T-helper 2 cell treated with Interferon-gamma antibody and Interleukin-4, amounts not matched to agents 5 μg/mL and 100 μg/mL, for 36 hours (primary cell): ENCODE measurements at places on chromosomes 3 and 15.

GRCh38 chr3:143928541-143929255 lies 42.9 kb upstream of the DIPK2A start:
- no peak overlapping the region for H3K4me3 ChIP-seq
- H3K36me3 ChIP-seq = no peaks in the 10 kb centered on the region
- H3K27ac ChIP-seq = no peak overlapping the region
- H3K27me3 ChIP-seq = peaks cover 15% of the 10 kb centered on the region
- DNase-seq = no peak

GRCh38 chr15:52326756-52327155 lies 31.2 kb upstream of the MYO5C start:
- H3K36me3 ChIP-seq = peaks cover 37% of the 10 kb centered on the region
- H3K4me1 ChIP-seq = peaks cover 18% of the 10 kb centered on the region
- no peak for DNase-seq
- no peak overlapping the region for H3K4me3 ChIP-seq

GRCh38 chr15:42832576-42832975 lies 88.0 kb downstream of the TTBK2 start:
- H3K4me3 ChIP-seq = no peak overlapping the region
- no peaks in the 10 kb centered on the region for H3K36me3 ChIP-seq
- H3K27me3 ChIP-seq = no peaks in the 10 kb centered on the region
- no peak overlapping the region for H3K27ac ChIP-seq

DNA sequence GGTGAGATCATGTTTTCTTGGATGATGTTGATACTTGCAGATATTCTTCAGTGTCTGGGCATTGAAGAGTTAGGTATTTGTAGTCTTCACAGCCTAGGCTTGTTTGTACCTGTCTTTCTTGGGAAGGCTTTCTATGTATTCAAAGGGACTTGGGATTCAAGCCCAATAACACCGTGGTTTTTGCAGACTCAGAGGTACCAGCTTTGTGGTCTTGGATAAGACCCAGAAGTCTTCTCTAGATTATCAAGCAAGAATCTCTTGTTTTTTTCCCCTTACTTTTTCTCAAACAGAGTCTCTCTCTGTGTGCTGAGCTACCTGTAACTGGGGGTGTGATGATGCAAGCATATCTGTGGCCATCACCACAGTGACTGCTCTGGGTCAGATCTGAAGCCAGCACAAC lies 42.7 kb upstream of the CCK start:
- no peak overlapping the region for H3K4me3 ChIP-seq
- no peaks in the 10 kb centered on the region for H3K4me1 ChIP-seq
- no peak overlapping the region for H3K27ac ChIP-seq
- no peaks in the 10 kb centered on the region for H3K36me3 ChIP-seq
- H3K27me3 ChIP-seq = peaks cover 6% of the 10 kb centered on the region

DNA sequence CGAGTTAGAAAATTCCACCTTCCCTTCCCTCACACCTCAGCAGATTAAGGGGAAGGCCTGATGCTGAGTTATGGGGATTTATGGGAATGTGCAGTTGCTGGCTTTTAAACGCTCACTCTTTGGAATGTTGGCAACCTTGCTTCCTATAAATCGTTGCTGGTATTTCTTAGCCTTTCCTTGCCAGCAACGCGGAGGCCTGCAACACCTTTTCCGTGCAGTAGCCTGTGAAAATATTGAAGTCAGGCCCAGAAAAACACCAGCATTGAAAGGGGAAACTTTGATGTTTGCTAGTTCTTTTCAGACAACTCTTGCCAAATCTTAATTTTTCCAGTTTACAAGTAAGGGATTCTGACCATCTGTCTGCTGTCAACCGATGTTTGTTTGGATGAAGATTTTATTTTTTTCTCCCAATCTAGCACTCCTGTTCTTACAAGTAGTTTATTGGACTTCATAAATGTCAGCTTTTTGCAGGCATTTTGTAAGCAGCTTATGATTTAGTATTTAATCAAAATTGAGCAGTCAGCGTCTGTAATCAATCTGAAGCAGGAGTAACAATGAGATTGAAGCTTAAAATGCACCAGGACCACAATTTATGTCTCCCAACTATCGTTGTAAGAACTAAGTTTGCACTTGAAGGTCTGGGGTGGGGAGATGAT lies 251.0 kb downstream of the RPLP1 start:
- DNase-seq = no peak
- no peaks in the 10 kb centered on the region for H3K4me1 ChIP-seq
- peaks cover 1% of the 10 kb centered on the region for H3K27me3 ChIP-seq
- no peak overlapping the region for H3K4me3 ChIP-seq
- peaks cover 14% of the 10 kb centered on the region for H3K36me3 ChIP-seq

DNA sequence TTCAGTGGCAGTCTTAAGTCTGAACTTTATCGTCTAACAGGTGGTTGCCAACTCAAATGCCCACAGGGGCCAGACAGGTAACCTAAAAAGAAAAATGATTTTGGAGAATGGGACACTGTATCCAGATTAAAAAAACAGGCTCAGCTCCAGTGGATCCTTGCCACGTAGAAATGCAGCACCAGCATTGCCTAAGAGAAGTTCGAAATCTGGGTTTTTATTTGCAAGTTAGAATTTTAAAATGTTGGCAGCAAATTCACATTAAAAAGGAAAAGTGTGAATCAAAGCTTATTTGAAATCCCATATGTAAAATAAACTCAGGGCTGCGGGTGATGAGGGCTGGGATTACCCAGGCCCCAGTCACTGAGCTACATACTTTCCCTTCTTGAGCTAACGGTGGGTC lies 408.5 kb upstream of the SUCLG2 start:
- H3K27ac ChIP-seq = no peak overlapping the region
- H3K36me3 ChIP-seq = no peaks in the 10 kb centered on the region
- no peaks in the 10 kb centered on the region for H3K27me3 ChIP-seq
- no peak for DNase-seq
- H3K4me3 ChIP-seq = no peak overlapping the region
- peaks cover 4% of the 10 kb centered on the region for H3K4me1 ChIP-seq

- no peaks in the 10 kb centered on the region for H3K27me3 ChIP-seq
- H3K4me3 ChIP-seq = no peak overlapping the region
- no peaks in the 10 kb centered on the region for H3K36me3 ChIP-seq
- no peak for DNase-seq
Observed at GRCh38 chr3:124117486-124117885, 125.6 kb upstream of the ROPN1 start.

- no peak within 1 kb of the TSS for H3K27ac ChIP-seq
- peaks cover 19% of the 10 kb centered on the region for H3K4me1 ChIP-seq
- H3K36me3 ChIP-seq = no peaks in the 10 kb centered on the region
- no peak for DNase-seq
Observed at GRCh38 chr3:58210761-58211460, at the start of gene DNASE1L3. Gene DNASE1L3, minus strand, starts transcription at chr3:58210972. Its CDS starts 66 bp downstream, at chr3:58210906.

DNA sequence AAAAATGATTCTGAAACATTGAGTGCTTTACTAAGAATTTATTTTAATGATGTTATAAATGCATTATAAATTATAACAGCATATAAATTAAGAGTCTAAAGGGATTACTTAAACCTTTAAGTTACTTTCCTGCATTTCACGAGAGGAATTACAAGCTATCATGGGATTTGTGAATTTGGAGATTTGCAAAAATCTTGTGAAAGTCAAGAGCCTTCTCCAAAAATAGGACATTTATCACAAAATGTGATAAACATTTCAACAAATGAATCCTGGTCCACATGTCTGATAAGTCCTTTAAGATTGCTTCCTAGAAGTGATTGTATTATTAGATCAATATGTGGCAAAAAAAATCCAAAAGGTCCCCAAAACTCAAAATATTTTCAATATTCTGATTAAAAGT lies 154.5 kb downstream of the ATP8B4 start:
- no peak overlapping the region for H3K27ac ChIP-seq
- H3K27me3 ChIP-seq = no peaks in the 10 kb centered on the region
- peaks cover 47% of the 10 kb centered on the region for H3K36me3 ChIP-seq
- no peaks in the 10 kb centered on the region for H3K4me1 ChIP-seq
- no peak for DNase-seq
- no peak overlapping the region for H3K4me3 ChIP-seq

- H3K36me3 ChIP-seq = no peaks in the 10 kb centered on the region
- peaks cover 48% of the 10 kb centered on the region for H3K27me3 ChIP-seq
- DNase-seq = no peak
- no peak overlapping the region for H3K27ac ChIP-seq
Observed at GRCh38 chr15:65416845-65417416, 5.8 kb downstream of the IGDCC4 start.

- no peaks in the 10 kb centered on the region for H3K36me3 ChIP-seq
- no peak for DNase-seq
- peaks cover 13% of the 10 kb centered on the region for H3K27me3 ChIP-seq
- peaks cover 3% of the 10 kb centered on the region for H3K4me1 ChIP-seq
- H3K4me3 ChIP-seq = no peak overlapping the region
Observed at GRCh38 chr3:27653803-27654558, 68.1 kb downstream of the EOMES start.

GRCh38 chr3:133025546-133025945 lies 12.6 kb upstream of the TMEM108 start:
- DNase-seq = no peak
- H3K27ac ChIP-seq = no peak overlapping the region
- H3K36me3 ChIP-seq = no peaks in the 10 kb centered on the region
- H3K27me3 ChIP-seq = peaks cover 2% of the 10 kb centered on the region

- no peaks in the 10 kb centered on the region for H3K36me3 ChIP-seq
- peak; percentile 58 for DNase-seq
- H3K27ac ChIP-seq = peak overlapping the region; percentile 84
- H3K27me3 ChIP-seq = no peaks in the 10 kb centered on the region
- H3K4me3 ChIP-seq = peak overlapping the region; percentile 70
Observed at GRCh38 chr3:139302084-139302800, 41.6 kb upstream of the MRPS22 start.

- H3K27ac ChIP-seq = no peak overlapping the region
- H3K4me3 ChIP-seq = no peak overlapping the region
- no peaks in the 10 kb centered on the region for H3K36me3 ChIP-seq
- no peak for DNase-seq
- peaks cover 2% of the 10 kb centered on the region for H3K4me1 ChIP-seq
- H3K27me3 ChIP-seq = no peaks in the 10 kb centered on the region
Observed at GRCh38 chr3:107662124-107662507, 139.4 kb downstream of the BBX start.

GRCh38 chr3:184688251-184688881 lies 23.5 kb downstream of the MAGEF1 start:
- H3K27ac ChIP-seq = no peak overlapping the region
- no peak for DNase-seq
- peaks cover 4% of the 10 kb centered on the region for H3K27me3 ChIP-seq
- no peaks in the 10 kb centered on the region for H3K36me3 ChIP-seq

DNA sequence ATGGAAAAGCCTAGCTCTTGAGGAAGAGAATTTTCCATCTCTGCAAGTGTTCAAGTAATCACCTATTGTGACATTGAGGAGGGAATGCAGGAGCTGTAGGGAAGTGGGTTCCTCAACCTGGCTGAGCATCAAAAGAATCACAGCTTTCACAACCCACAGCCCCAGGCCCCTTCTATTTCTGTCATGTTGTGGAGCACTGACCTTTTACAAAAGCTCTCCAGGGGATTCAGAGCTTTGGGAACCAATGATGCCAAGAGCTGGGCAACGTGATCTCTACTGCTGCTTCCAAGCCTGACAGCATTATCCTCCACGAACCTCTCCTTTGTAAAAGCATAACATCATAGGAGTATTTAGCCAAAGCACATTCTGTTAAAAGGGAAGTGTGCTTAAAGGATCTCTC lies 231.1 kb downstream of the ADAMTS9 start:
- no peak overlapping the region for H3K27ac ChIP-seq
- no peaks in the 10 kb centered on the region for H3K27me3 ChIP-seq
- H3K4me1 ChIP-seq = peaks cover 7% of the 10 kb centered on the region
- no peaks in the 10 kb centered on the region for H3K36me3 ChIP-seq
- no peak overlapping the region for H3K4me3 ChIP-seq
